Activated CD4-positive, alpha-beta memory T cell treated with anti-CD3 and anti-CD28 coated beads, Interleukin-2, amount 10 ng/mL, durations not matched to agents 7 days and 5 days (primary cell): ENCODE measurements at places on chromosomes 16 and 17. TPM values are rescaled to one million over a fixed set of nuclear protein-coding genes. Genes with fewer than 3 reads are reported as not detected.

NAGS gene
- total RNA-seq: 1.5 TPM

RNU2-1 gene
- 7,042 TPM for total RNA-seq

TRAPPC1 gene
- 238 TPM for total RNA-seq

RND2 gene
- total RNA-seq: not detected

KRTAP16-1 gene
- total RNA-seq: not detected

CLEC3A gene
- not detected for total RNA-seq

PIRT gene
- total RNA-seq: not detected

- no peaks in the 10 kb centered on the region for H3K36me3 ChIP-seq
- no peaks in the 10 kb centered on the region for H3K27me3 ChIP-seq
- H3K4me1 ChIP-seq: peaks cover 17% of the 10 kb centered on the region
- H3K27ac ChIP-seq: no peak overlapping the region
Observed at GRCh38 chr17:40074871-40075200, 12.1 kb downstream of the THRA start.

- peaks cover 17% of the 10 kb centered on the region for H3K4me1 ChIP-seq
- H3K36me3 ChIP-seq: no peaks in the 10 kb centered on the region
- H3K4me3 ChIP-seq: no peak overlapping the region
- no peak overlapping the region for H3K27ac ChIP-seq
Observed at GRCh38 chr17:17669580-17670235, 11.6 kb upstream of the RAI1 start.

- no peaks in the 10 kb centered on the region for H3K4me1 ChIP-seq
- no peak overlapping the region for H3K4me3 ChIP-seq
- peaks cover 18% of the 10 kb centered on the region for H3K27me3 ChIP-seq
- DNase-seq: no peak
- no peaks in the 10 kb centered on the region for H3K36me3 ChIP-seq
Observed at GRCh38 chr16:80887062-80887461, 82.7 kb upstream of the CDYL2 start.

- no peaks in the 10 kb centered on the region for H3K4me1 ChIP-seq
- no peak overlapping the region for H3K27ac ChIP-seq
- H3K36me3 ChIP-seq: no peaks in the 10 kb centered on the region
- no peak overlapping the region for H3K4me3 ChIP-seq
- peaks cover under 1% of the 10 kb centered on the region for H3K27me3 ChIP-seq
Observed at GRCh38 chr16:49918257-49918656, 62.3 kb upstream of the ZNF423 start.

DNA sequence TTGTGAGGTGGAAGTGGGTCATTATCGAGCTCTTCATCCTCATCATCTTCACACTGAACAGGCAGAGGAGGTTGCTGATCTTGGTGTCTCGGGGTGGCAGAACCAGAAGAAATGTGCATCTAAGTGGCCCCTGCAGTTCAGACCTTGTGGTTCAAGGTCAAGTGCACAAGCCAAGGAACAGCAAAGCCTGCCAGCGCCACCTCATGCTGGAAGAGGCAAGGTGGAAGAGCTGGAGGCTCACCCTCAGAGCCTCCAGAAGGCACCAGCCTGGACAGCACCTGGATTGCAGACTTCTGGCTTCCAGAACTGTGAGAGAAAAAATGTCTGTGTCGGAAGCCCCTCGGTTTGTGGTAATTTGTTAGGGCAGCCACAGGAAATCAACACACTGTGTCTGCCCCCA, 32.7 kb downstream of the IFT140 start:
- H3K27me3 ChIP-seq: no peaks in the 10 kb centered on the region
- DNase-seq: peak; percentile 34
- H3K4me1 ChIP-seq: no peaks in the 10 kb centered on the region
- H3K27ac ChIP-seq: no peak overlapping the region

DNA sequence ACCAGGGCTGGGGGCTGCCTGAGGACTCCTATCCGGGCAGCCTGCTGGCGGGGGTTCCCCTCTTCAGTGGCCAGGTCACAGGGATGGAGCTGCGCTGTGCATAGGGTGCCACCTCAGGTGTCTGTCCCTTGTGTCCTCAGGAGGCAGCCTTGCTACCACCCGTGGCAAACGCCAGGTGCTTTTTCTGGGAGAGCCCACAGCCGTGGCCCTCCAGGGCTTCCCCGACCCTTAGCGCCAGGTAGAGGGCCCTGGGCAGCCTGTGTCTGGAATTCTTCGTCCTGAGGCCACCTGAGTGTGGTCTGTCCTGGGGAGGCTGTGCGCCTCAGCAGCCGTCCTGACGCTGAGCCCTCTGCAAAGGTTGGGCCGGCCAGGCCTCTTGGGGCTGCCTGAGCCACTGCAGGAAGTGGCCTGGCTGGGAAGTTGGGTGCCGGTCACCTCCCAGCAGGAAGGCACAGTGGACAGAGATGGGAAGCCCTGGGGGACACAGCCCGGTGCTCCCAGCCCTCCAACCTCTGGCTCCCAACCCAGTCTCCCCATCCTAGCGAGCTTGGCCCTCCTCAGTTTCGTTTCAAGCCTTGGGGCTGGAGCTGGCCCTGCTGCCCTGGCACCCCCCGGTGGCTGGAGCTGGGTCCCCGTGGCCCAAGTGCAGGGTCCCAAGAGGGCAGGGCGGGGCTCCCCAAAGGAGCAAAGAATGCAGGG, 7.6 kb upstream of the BAIAP3 start:
- no peaks in the 10 kb centered on the region for H3K27me3 ChIP-seq
- no peak overlapping the region for H3K27ac ChIP-seq
- DNase-seq: no peak
- no peaks in the 10 kb centered on the region for H3K4me1 ChIP-seq
- no peak overlapping the region for H3K4me3 ChIP-seq

- no peak overlapping the region for H3K4me3 ChIP-seq
- H3K4me1 ChIP-seq: no peaks in the 10 kb centered on the region
- no peak for DNase-seq
- H3K27ac ChIP-seq: no peak overlapping the region
- H3K27me3 ChIP-seq: peaks cover 7% of the 10 kb centered on the region
Observed at GRCh38 chr16:77663711-77664110, 58.6 kb upstream of the NUDT7 start.

GRCh38 chr17:32483451-32484019, 3.3 kb upstream of the CDK5R1 start:
- peak; percentile 45 for DNase-seq
- H3K4me1 ChIP-seq: peaks cover 18% of the 10 kb centered on the region
- peaks cover 48% of the 10 kb centered on the region for H3K36me3 ChIP-seq
- H3K27ac ChIP-seq: peak overlapping the region; percentile 32
- no peaks in the 10 kb centered on the region for H3K27me3 ChIP-seq
- H3K4me3 ChIP-seq: no peak overlapping the region

DNA sequence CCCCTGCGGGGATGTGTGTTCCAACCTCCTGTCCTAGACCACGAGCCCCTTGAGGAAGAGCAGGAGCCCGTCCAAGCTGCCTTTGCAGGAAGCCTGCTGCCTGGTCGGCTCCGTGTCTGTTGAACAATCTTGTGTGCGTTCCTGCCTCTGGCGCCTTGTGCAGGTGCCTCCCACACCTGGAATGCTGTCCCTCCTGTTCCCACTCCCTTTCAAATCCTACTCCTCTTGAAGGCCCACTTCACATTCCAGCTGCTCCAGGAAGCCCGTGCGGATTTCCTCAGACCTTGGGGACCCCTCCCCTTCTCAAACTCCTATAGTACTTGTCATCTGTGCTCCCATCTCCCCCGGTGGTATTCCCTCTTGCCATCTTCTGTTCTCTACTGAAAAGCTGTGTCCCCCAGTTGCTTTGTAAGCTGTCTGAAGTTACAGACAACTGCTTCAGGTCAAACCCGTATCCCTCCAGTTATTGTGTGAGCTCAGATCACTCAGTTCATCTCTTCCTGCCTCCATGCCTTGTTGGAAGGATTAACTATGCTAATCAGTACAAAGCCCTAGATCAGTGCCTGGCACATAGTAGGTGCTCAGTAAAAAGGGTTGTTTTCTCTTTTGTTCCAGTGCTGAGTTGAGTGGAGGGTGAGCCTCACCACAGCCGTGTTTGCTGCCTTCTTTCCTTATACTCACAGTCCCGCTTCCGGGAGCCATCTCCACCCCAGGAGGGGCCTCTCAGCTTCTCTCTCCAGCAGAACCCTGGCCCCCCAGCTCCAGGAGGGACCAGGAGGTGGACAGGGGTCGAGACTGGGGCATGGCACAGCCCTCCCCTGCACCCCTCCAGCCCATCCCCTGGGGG, 241.8 kb upstream of the CIBAR2 start:
- no peak for DNase-seq
- no peaks in the 10 kb centered on the region for H3K36me3 ChIP-seq
- no peaks in the 10 kb centered on the region for H3K4me1 ChIP-seq
- H3K4me3 ChIP-seq: no peak overlapping the region

DNA sequence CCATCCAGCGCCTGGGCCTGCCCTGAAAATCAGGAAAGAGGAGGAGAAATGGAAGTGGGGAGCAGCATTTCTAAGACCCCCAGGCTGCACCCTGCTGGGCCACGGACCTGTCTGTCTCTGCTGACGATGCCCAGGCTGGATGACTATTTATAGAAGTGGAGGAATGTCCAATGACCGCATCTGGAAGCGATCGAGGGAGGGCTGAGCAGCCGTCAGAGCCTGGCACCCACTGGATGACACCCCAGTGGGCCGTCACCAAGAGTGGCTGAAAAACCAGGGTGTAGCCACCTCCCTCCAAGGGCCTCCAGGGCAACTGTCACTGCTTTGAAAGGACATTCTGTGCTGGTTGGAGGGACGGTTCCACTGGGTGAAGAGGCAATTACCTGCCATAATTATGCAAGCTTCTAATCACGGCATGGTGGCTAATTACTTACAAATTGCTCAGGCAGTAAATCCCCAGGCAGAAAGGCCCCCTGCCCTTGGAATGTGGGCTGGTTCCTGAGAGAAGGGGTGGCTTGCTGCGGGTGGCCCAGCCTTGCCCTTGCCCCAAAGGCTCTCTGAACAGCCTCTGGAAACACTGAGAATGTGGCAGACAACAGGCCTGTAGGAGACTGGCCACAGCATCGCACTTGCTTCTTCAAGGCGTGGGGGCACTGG, 332.1 kb downstream of the C16orf95 start:
- no peaks in the 10 kb centered on the region for H3K27me3 ChIP-seq
- no peaks in the 10 kb centered on the region for H3K36me3 ChIP-seq
- H3K4me3 ChIP-seq: no peak overlapping the region
- no peak for DNase-seq
- H3K4me1 ChIP-seq: no peaks in the 10 kb centered on the region
- H3K27ac ChIP-seq: no peak overlapping the region
